ENCODE measurements at places on chromosomes 2 and 18.

GRCh38 chr18:28086670-28087552 lies 90.0 kb downstream of the CDH2 start:
- no peak for DNase-seq

DNA sequence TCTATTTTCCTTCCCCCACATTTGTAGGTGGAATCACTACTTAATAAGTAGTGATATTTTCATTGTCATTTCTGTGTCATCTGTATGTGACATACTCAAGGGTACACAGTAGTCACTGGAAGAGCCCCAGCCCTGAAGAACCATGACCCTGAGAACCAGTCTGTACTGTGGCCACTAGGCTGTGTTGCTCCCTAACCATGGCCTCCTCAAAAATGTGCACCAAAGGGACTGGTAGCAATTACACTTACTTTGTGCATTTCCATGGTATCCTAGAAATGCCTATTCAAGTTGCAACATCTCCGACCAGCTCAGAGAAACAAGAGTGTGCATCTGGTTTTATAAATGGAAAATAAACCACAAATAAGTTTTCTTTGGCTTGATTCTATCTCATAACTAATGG lies 155.1 kb downstream of the DOCK10 start:
- DNase-seq = no peak

DNA sequence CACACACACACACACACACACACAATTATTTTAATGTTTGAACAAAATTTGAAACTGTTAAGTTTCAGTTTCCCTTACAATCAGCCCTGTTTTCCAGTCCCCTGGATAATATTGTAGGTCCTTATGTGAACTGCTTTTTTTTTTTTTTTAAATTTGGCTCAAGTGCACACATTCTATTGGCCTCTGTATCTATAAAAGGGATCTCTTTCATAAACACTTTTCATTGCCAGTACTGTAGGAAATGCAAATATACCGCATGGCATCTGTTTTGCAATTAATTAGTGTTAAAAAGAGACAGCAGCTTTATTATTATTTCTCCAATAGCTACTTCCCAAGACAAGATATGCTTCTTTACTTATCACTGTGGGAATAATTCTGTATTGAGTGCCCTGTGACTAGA lies 738.7 kb downstream of the EPHA4 start:
- DNase-seq = no peak

DNA sequence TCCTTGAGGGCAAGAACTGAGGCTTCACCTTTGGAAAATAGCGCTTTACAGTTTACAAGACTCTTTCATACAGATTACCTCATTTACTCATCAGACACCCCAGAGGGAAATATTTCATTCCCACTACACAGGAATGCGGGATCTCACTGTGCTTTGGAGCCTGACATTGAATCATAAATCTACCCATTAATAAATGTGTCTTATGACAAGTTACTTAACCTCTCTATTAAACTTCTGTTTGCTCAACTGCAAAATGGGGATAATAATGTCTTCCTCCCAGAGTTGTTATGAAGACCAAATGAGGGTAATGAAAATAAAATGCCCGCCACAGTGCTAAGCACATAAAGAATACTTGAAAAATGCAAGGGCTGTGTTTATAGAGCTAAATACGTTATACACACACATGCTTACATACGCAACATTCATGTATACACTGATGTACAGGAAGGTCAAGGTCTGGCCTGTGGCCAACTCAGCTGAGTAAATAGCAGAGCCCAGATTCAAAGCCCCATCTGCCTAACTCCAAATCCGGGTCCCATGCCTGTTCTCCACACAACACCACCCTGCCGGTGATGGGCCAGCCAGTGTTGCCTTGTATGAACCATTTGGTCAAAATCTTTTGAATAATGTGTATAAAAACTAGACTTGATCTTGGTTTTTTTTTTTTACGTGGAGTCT lies 77.8 kb upstream of the STPG4 start:
- DNase-seq = no peak

GRCh38 chr2:127884436-127884835 lies 1.3 kb downstream of the AMMECR1L start:
- DNase-seq = no peak

- no peak for DNase-seq
Measured at GRCh38 chr2:233807966-233808935, 30.1 kb downstream of the MROH2A start.

- DNase-seq = no peak
Measured at GRCh38 chr2:118097657-118098056, 9.4 kb downstream of the INSIG2 start.

DNA sequence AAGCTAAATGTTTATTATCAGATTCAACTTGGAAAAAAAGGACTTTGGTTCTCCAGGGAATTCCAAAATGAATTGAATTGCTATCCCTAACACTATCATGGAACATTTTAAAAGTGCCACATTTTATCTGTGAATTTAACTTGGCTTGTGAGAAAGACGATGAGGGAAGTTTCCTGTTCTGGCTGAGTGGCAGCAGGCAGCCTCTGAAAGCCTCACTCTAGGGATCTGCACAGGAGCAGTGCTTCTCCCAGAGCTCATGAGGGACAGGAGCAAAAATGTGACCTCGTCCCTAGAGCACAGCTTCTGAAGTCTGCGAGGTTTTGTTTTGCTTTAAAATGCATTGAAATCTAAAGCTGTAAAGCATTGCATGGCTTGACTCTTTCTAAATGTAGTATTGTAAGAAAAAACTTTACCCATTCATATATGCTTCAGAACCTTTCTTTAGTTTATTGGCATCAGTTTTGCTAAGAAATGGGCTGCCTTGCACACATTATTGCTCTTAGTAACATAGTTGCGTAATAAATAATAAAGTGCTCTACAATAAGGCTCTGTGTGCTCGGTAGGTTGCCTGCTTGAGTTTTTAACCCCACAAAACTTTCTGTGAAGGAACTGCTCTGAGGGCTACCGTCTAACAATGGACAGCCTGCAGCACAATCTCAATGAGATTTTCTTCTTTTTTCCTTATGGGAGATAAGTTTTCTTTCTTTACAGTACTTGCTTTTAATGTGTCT lies 136.2 kb upstream of the CDCA7 start:
- DNase-seq = no peak

DNA sequence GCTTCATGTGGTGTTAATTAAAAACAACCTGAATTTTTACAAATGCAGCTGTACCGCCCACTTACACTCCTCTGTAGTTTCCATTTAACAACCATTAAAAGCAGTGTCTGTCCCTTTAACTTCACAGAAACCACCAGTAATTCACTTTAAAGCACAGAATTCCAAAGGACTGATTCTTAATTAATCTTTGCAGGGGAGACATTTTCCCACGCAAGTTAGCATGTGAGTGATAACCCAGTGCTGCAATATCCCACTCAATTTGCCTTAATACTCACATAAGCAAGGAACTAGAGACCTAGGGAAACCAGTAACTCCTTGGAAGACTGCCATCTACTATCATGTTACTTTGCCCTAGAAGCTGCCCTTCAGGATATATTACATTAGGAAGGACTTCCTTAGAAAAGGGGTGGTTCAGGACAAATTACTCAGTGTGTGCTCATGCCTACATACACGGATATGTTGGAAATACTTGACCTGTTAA lies 102.3 kb downstream of the OSR1 start:
- DNase-seq = no peak

DNA sequence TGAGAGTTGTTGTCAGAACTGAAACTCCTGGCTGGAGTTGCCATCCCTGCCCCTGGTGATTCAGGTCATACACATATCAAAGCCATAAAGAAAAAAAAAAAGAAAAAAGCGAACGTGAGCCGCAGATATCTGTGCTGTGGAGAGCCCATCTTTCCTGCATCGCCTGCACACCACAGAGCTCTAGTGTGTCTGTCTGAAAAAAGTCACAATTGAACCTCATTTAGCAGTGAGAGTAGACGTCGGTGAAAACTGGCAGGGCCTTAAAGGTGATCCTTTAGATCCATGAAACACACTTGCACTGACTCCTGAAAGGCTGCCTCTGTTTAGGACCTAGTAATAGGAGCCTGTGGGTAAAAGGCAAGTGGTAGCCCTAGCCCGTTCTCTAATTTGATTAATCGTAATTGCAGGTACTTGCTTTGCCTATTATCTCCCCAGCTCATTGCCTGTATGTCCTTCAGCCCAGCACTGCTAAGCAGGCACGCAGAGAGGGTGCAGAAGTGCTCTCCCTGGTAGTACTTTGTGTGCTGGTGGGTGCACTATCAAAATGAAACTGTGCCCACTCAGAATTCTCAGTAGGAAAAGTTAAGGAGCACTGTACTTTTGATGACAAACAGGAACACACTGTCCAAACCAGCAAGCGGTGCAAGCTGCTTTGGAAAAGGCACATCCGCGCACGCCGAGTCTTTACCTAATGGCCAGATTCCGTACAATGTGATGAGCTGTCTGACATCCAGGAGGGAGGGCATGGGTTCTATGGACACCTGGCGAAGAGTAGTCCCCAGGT lies 103.5 kb upstream of the ASB18 start:
- no peak for DNase-seq

DNA sequence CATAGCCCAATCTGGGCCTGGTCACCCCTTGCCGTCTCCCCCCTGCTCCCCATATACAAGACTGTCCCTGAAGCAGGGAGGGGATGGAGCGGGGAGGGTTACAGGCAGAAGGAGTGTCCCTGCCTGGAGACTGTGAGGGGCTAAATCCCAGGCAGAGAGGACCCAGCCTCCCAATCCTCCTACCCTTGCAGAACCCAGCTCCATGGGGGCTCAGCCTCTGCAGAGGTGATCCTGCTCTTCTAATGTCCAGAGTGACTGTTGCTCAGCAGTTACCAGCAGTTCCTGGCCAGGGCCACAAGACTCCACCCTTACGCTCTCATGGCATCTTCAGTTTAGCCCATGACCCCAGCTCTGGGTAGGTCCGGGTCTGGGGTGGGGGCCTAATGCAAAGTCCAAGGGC lies 58.1 kb downstream of the COA5 start:
- no peak for DNase-seq

Data from GM12891 (cell line).